ENCODE measurements at places on chromosomes 1 and 21. TPM values are rescaled to one million over a fixed set of nuclear protein-coding genes. Genes with fewer than 3 reads are reported as not detected.

- no peak for DNase-seq
These were observed 461.0 kb upstream of the NFIA start for GRCh38 chr1:60621368-60621851.

DNA sequence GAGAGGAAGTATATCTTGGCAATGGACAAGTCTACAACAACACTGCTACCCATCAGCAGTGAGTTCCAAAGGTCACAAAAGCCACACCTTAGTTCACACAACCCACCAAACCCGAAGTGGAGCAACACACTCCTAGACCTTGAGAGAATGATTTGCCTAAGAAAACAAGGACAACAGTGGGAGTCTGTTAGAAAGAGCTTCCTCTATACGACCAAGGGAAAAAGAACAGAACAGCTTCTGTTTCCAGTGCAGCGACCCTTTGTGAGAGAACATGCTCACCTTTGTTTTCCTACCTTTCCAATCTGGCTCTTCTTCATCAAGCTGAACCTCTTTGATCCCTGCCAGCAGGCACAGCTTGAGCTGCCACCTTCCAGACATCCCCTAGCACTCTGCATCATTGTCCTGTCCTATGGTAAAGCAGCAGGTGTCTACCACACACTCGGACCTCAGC is 56.7 kb upstream of the PALMD start:
- no peak for DNase-seq

DNA sequence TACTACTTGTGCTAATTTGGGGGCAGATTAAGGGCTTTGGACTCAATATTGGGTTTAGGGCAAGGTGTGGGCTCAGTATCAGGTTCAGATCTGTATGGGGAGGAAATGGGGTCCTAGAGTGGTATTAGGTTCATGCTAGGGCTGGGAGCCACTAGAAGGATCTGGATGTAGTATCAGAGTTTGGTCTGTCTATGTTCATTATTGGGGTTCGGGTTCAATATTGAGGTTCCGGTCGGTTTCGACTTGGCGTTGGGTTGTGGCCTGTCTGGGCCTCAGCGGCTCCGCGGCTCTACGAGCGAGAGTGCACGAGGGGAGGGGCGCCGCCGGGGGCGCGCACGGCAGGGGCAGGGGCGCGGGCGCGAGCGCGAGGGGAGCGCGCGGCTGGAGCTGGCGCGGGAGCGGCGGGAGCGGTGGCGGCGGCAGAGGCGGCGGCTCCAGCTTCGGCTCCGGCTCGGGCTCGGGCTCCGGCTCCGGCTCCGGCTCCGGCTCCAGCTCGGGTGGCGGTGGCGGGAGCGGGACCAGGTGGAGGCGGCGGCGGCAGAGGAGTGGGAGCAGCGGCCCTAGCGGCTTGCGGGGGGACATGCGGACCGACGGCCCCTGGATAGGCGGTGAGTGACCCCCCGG is at the start of gene PTPRF:
TSS of gene PTPRF (plus strand) at position 401 of the 624 bp plus-strand sequence. CDS start 14,193 bp downstream, outside the sequence.
- DNase-seq, result peak; percentile 74

DNA sequence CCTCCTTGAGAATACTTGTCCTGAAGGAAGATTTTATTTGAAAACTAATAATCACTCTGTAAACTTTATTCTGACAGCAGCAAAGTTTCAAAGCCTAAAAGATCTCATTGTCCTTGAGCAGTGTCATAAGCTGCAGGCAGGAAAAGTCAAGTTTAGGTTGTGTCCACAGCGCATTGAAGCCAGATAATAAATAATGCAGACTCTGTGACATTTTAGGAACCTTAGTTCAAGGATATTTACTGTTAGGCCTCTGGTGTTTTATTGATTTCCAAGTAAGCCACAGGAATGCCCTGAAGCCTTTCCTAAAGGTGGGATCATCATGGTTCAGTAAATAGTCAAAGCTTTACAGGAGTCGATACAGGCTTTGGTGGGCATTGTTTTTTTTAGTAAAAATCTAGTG is 356.4 kb upstream of the SGIP1 start:
- DNase-seq, result no peak

DNA sequence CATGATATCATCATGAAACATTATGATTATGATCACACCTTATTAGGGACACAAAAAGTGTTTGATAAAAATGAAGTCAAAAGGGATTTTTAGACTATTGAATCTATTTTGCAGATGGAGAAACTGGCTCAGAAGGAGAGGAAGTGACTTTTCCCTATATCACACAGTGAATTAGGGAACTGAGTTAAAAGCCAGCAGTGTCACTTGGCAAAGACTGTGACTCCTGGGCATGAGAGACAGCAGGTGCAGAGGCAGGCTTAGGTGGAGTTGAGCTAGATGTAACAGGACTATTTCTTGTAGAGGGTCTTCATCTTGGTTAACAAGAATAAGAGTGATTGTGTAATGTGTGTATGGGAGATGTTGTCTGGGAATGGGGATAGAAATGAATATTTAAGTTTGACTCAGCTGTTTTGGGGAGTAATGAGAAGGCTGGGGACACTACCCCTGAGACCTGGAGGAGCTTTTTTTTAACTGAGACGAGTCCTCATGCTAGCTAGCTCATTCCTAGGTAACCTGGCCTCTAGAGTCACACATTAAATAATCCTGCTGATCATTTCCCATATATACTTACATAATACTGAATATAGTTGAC is 1.0 kb upstream of the CD84 start:
- DNase-seq, result no peak

CSMD2 gene
- total RNA-seq, result 0.27 TPM

DENND2C gene
- 0.54 TPM for total RNA-seq

CELA2B gene
- not detected for total RNA-seq

INSRR gene
- total RNA-seq, result 6.9 TPM

DIRAS3 gene
- total RNA-seq, result not detected
